ENCODE measurements at places on chromosomes 1 and 21.

DNA sequence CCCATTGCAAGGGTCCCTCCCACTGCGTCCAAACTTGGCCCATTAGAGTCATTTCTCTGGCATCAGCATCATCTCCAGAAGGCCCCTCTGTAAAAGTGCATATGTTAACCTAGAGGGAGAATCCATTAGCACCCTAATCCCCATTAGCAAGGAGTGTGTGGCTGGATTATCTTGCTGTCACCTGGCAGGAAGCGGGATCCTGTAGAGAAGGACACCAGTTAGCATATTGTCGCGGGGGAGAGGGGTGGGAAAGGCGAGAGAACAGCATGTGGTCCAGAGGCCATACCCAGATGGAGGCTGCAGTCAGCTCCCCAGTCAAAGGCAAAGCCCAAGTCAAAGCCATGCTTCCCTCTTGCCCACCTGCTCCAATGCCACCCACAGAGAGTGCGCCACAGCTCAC, 64.0 kb downstream of the OLIG1 start:
- no peak for DNase-seq

GRCh38 chr21:26097475-26097874, 73.1 kb downstream of the APP start:
- no peak for DNase-seq

DNA sequence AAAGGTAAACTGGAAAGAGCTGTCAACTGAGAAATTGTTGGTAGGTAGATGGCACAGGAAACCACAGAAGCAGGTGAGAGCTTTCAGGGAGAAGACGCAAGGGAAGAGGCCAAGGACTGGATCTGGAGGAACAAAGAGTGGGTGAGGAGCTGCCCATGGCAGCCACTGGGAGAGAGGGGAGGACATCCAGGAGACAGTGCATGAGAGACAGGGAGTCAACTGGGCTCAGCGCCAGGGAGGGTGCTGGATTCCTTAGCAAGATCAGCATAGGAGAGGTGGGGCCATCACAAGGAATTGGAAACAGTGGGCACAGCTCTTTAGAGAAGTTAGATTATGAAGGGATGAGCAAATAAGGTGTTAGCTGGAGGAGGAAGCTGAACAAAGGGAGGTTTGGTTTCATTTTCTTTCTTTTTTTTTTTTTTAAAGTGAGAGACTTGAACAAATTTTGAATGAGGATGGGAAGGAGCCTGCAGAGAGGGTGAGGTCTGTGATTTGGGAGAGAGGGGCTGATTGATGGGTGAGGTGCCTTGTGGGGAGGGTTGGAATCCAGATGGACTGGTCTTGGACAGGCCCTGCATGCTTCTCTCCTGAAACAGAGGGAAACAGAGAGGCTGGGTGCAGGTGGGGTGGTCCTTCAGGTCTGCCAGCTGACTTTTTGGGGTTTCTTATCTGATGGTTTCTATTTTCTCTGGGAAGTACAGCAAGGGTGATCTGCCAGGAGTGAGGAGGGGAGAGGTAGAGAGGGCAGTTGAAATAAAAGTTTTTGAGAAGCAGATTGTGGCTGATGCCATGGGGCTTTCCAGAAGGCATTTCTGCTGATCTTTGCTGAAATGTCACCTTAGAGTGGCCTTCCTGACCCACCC, 5.4 kb downstream of the CYP4B1 start:
- DNase-seq = no peak

DNA sequence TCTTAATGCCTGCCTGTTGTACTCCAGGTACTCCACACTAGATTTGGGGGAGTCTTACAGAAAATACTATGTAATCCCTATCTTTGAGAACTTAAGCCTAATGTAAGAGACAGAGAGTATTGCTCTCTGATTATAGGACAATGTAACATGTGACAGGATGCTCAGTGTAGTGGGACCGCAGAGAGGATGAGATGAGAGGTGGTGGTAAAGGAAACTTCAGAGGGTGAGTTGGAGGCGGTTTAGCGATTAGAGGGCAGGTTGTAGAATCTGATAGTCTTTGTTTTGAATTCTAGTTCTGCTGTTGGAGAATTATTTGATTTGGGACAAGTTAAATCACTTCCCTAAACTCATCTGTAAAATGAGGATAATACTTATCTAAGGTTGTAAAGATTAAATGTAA, 5.4 kb downstream of the SOAT1 start:
- DNase-seq = no peak

- no peak for DNase-seq
These were observed 21.4 kb downstream of the STUM start for GRCh38 chr1:226569879-226570547.

GRCh38 chr21:33734818-33735217, 92.5 kb downstream of the ITSN1 start:
- DNase-seq = no peak

- no peak for DNase-seq
These were observed 18.9 kb upstream of the MEAF6 start for GRCh38 chr1:37533317-37534093.

DNA sequence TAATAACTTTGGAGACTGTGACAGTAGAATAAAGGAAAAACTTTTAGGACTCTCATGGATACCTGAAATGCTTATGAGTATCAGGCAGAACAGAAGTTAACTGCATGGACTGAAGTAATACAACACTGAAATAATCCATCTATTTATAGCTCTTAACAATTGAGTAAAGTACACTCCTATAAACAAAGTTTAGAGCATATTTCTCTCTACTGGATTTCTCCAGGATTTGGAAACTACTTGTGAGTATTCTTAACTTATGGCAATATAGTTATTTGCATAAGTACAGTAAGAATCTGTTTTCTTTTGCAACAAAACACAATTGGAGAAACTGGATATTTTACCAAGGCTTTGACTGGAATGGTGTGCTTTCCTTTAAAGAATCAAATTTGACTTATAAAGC, 9.9 kb upstream of the CD48 start:
- DNase-seq = no peak

- DNase-seq = no peak
These were observed 88.6 kb upstream of the LYPLAL1 start for GRCh38 chr1:219085082-219085481.

GRCh38 chr21:42093991-42094421, 22.9 kb downstream of the UMODL1 start:
- DNase-seq = no peak

DNA sequence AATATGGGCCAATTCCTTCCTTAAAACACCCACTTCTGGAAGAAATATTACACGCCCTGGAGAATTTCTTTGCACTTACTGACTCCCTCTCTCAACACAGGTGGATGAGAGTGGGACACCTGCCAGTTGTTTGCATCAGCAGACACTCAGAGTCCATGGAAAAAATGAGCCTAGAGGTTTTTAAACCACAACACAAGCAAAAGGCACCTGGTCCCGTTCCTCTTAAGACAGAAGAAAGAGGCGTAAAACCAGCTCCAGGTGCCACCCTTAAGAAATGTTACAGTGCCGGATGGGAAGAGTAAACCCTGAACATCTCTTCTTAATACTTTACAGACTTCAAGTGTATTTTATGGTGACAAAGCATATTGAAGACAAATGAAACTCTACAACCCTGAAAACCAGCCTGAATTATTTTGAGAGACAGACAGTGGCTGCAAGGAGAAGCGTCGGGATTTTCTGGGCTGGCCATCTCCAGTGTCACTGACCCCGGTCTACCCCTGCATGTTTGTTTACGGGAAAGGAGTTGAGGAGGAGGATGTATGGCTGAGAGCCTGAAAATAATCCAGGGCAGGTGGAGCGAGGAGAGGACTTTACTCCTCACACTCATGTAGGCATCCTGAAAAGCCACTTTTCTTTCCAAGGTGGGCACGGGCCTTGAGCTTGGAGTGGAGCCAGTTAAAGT, 7.8 kb upstream of the RIPK4 start:
- DNase-seq = no peak

GRCh38 chr1:6397844-6398441, 4.4 kb upstream of the ACOT7 start:
- no peak for DNase-seq

- DNase-seq = no peak
These were observed 76.0 kb downstream of the PAPPA2 start for GRCh38 chr1:176539018-176539417.

All from glomerular endothelial cell (primary cell).